Cerebellum (tissue), 4 donors: ENCODE measurements at places on chromosomes 16 and 17.
A peak's percentile ranks its signal among the peaks of the same experiment; 100 is the strongest.

- peak; percentile 47 for DNase-seq
These were observed 41.4 kb downstream of the VPS53 start for GRCh38 chr17:673200-673681.

GRCh38 chr16:66250686-66251431 lies 115.6 kb upstream of the CDH5 start:
- peak; percentile 10 for DNase-seq

GRCh38 chr17:29069526-29070041 lies 26.6 kb downstream of the PIPOX start:
- no peak for DNase-seq

DNA sequence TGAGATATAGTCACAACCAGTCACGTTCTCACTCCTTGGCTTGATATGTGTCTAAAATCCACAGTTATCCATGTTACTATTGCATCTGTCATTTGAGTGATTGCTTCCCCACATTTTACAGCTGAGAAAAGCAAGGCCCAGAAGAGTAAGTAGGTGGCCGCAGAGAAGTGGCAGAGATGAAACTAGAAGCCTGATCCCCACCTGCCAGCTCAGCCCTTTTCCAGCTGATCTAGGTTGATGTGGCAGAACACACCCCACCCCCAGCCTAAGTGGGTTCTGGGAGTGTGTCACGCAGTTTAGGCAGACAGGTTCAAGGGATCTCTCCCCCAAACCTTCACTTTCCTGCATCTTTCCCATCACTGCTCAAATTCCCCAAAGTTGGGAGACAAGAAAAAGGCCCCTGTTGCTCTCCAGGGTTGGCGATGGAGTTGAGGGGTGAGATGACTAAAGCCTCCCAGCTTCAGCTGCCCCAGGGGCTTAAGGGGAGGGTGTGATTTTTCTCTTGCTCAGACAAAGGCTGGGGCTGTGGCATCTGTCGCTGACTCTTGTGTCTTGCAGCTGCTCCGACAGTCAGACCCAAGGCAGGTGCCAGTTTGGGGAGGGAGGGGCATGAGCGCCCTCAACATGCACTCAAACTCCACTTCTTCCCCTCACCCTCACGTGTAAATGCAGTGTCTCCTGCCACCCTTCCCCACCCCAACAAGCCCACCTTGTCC lies 48.9 kb upstream of the LHX1 start:
- DNase-seq = no peak

DNA sequence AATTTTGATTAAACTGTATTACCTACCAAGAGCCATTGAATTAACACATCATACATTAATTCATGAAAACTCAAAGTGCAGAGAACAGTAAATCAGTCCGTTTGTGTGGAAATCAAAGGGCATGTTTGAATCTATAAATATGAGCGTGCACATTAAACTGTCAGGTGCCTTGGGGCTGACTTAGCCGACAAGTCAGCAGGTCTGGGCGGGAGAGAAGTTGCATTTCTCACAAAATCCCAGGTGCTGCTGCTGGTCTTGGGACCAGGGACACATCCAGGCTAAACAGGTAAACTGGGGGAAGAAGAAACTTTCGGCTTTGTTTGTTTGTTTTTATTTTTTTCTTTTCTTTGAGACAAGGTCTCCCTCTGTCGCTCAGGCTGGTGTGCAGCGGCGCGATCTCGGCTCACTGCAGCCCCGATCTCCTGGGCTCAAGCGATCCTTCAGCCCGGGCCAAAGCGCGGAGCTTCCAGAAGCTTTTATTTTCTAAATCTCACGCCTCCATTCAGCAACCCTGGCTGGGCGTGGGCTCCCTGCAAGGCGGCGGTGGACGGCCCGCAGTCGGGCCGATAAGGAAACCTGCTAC lies 213.9 kb downstream of the MRTFB start:
- peak; percentile 34 for DNase-seq

- DNase-seq = no peak
These were observed 109.6 kb upstream of the CDH5 start for GRCh38 chr16:66256919-66257318.

GRCh38 chr17:59186850-59187249 lies 23.0 kb upstream of the SMG8 start:
- no peak for DNase-seq

- DNase-seq = no peak
These were observed 32.2 kb downstream of the TRIM37 start for GRCh38 chr17:59074494-59074893.

DNA sequence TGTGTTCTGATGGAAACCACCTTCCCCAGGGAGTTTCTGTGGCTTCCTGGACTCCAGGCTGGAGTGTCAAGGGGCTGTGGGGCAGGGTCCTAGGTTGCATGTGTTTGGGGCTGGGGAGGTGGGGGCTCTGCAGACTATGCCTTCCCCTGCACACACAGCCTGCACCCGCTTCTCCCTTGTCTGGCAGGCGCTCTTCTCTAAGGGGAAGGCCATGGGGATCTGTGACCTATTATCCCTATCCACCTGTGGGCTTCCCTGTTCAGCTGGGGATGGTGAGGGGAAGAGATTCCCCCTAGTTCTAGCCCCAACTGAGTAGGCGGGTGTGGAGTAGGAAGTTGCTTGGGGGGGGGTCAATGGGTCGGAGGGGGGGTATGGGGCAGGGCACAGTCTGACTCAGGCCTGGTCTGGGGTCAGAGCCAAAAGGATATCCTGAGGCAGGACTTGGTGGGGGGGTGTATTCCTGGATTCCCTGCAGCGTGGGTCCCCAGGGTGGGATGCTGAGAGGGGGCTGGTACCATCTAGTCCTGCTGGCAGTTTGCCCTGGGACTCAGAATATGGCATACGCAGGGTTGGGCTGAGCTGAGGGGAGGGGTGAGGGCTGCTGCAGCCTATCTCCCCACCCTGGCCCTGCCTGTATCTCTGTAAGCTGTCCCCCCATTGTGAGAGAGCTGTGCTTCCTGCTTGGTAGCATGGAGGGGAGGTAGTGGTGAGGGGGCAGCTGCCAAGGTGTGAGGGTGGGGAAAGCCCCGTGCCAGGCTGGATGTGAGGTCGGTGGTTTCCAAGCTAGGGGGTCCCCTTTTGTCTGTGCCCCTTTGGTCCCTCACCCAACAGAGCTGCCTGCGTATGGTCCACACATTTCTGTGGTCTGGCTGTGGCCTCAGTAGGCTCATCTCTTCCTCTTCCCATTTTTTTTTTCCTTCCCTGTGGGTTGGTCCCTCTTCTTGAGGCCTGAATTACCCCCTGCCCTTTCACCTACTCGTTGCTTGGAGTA lies 14.7 kb downstream of the RARA start:
- DNase-seq = no peak

- no peak for DNase-seq
These were observed 45.4 kb downstream of the CDH1 start for GRCh38 chr16:68782198-68783174.

DNA sequence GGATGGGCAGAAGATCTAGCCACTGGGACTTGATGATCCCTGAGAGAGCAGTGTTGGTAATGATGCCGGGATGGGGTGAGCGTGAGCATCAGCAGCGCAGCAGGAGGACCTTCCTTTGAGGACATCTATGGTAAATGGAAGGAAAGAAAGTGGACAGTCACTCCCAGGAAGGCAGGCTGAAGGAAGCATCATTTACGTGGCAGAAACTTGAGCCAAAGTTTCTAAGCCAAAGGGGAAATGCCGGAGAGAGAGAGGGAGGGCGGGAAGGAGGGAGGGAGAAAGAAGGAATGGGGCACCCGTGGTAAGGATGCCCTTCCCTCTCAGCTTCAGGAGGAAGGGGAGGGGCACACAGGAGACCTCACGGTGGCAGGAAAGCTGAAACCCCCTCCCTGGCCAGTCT lies 86.3 kb upstream of the CACNG5 start:
- DNase-seq = no peak

- DNase-seq = no peak
These were observed 12.5 kb upstream of the GP1BA start for GRCh38 chr17:4919511-4920047.

GRCh38 chr16:78196502-78196901 lies 97.0 kb downstream of the WWOX start:
- DNase-seq = no peak

DNA sequence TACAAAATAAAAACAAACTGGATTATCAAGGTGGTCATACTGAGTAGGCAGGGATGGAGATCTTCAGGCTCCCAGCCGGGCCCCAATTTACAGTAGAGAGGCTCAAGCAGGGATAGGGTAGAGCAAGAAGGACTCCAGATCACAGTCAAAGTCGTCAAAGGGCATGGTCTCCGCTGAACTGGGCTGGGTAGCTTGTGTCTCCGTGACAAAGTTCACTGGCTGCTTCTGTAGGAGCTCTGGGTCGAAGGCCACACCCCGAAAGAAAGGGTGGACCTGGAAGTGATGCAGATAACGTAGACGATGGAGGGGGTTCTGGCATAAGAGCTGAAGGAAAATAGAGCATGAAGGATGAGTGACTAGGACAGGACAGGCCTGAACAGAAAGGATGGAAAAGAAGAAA lies 3.6 kb downstream of the RSKR start:
- DNase-seq = no peak

DNA sequence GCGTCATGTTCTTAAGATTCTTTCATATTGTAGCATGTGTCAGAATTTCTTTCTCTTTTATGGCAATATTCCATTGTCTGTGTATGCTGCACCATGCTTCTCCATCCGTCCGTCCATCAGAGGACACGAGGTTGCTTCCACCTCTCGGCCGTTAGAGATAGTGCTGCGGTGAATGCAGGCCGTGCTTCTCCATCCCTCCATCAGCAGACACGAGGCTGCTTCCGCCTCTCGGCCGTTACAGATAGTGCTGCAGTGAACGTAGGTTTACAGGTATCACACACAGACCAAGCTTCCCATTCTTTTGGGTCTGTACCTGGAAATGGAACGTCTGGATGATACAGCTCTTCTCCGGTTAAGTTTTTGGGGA lies 113.5 kb downstream of the CMIP start:
- DNase-seq = no peak

DNA sequence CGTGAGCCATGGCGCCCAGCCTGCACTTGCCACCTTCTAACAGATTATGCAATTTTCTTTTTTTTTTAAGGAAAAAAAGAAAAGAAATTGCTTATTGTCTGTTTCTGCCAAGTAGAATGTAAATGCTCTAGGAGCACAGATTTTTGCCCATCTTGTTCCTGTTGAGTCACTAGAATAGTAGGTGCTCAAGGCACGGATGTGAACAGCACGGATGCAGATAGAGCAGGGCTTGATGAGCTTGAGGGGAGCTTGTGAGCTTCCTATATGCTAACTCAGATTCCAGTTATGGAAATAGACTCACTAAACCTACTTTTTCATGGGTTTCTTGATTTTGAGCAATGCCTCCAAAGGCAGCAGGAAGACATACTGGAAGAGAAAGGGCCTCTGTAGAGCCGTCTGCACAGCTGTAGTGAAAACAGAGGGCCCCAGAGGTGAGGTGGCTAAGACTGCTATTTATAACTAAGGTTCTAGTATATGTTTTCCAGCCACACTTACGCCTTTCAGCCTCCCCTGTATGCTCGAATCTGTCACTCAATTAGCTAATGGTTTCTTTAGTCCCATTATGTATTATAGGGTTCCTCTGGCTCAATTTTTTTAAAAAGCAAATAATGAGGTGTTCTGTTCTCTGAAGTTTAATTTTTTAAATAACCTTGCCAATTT lies 72.8 kb downstream of the WWP2 start:
- DNase-seq = no peak

DNA sequence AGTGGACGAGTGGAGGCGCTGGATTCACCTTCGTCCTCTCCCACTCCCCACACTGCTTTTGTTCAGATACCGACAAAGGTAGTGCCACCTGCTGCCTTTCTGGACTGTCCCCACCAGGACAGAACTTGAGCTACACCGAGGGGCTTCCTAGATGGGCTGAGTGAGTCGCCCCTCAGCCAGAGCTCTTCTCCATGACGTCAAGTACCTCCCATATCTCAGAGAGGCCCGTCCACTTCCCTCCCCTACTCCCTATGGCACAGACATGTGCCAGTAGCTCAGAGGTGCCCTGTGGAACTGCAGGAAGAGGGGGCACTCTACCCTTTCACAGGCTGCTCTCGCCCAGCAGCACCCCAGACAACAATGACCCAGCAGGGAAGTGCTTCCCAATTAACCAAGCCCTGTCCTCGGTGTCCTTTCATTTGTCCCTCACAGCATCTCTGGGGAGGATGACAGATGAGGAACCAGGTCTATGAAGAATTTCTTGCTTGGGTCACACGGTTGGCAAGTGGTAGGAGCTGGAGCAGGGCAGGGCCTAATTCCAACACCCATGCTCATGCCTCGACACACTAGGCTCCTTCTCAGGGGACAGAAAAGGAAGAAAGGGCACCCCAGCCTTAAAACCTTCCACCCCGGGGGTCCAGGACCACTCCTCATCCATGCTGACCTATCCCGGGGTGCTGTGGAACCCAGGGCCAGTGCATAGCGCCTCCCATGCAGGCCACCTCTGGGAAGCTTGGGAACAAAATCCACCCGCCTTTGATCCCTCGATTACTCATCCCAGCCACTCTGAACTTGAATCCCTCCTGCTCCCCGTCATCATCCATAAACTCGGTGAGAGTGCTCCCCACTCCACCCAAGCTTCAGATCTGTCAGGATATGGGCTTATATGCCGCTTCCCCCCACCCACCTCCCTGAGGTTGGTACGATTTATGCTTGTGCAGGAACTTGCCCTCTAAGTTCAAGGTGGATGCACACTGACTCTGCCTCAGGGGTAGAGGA lies 51.7 kb downstream of the WNT3 start:
- no peak for DNase-seq

- no peak for DNase-seq
These were observed 40.2 kb upstream of the PLCG2 start for GRCh38 chr16:81738783-81739496.

DNA sequence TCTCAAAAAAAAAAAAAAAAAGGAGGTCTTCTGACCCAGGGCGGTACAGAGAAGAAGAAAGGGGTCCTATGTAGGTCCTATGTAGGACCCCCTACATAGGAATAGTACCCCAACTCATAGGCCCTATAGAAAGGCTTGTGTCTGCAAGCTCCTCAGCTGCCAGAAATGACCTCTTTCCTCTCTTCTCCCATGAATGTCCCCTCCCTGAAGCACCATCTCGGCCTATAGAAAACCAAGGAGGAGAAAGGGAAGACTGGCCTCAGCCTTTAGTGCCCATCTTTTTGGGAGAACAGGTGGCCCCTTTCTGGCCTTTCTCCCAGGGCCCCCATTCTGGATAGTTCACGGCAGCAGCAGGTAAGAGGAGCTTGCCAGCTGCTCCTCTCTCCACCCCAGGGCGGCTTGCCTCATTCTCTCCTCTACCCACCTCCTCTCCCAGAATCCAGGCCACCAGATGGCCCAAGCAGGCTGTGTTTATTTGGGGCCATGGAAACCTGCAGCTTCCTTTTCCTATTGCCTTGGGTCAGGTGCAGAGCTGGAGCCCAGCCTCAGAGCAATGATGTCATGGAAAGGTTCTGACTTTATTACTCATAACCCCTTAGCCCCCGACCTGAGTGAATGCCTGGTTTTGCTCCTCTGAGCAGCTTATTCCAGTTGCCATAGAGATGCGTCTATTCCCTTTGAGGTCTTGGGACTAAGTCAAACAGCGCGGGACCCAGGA lies 1.6 kb upstream of the MRPL58 start:
- peak; percentile 94 for DNase-seq

GRCh38 chr16:82439678-82440293 lies 187.0 kb upstream of the CDH13 start:
- DNase-seq = no peak

GRCh38 chr17:17714261-17714866 lies 33.1 kb downstream of the RAI1 start:
- no peak for DNase-seq
